Activated CD8-positive, alpha-beta T cell treated with anti-CD3 and anti-CD28 coated beads, Interleukin-2, amount 10 ng/mL, durations not matched to agents 7 days and 5 days (primary cell): ENCODE measurements at places on chromosomes 6 and 20. TPM values are rescaled to one million over a fixed set of nuclear protein-coding genes. Genes with fewer than 3 reads are reported as not detected.

DNA sequence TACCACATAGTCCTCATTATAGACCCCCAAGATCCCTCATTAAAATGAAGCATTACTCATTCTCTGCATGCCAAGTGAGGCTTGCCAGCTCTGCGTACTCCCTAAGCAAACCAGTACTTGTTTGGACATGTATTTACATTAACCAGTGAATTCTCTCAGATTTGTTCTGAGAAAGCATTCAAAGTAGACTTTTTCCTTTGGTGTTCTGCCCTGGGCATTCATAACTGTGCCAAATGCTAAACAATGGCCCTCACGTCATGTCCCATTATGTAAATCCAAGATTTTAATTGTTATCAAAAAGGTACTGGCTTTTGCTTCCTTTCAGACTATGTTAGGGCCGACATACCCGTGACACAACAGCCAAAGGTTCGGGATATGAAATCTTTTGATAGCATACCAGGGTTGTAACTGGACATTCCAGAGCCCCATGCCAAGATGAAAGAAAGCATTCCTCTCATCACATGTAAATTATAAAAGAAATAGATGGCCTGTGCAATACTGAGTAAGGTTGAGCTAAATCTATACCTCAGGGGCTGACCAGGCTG, 164.2 kb downstream of the ADAT2 start:
- H3K36me3 ChIP-seq, result no peaks in the 10 kb centered on the region
- DNase-seq, result no peak
- no peaks in the 10 kb centered on the region for H3K4me1 ChIP-seq
- H3K27me3 ChIP-seq, result no peaks in the 10 kb centered on the region

- H3K27me3 ChIP-seq, result no peaks in the 10 kb centered on the region
- no peak for DNase-seq
- H3K4me1 ChIP-seq, result no peaks in the 10 kb centered on the region
These were observed 464.8 kb upstream of the CDH4 start for GRCh38 chr20:60787276-60787675.

- no peak overlapping the region for H3K27ac ChIP-seq
- H3K4me3 ChIP-seq, result no peak overlapping the region
- no peaks in the 10 kb centered on the region for H3K4me1 ChIP-seq
- no peak for DNase-seq
These were observed 8.6 kb downstream of the BPIFB3 start for GRCh38 chr20:33062105-33062824.

DNA sequence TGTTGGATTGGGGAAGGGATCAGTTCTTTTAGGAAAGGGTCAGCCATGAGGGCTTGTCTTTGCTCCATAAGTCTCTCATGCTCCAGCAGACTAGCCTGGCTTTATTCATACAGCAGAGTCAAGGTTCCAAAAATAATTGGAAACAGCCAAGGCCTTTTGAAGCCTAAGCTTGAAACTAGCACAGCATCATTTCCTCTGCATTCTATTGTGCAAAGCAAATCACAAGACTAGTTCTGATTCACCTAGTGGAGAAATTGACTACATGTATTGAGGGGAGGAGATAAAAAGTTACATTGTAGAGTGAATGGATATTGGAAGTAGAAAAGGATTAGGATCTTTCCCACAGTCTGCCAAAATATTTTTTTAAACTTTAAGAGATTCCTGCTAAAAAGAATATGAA, 159.3 kb upstream of the PLCB4 start:
- H3K4me3 ChIP-seq, result no peak overlapping the region
- H3K27me3 ChIP-seq, result no peaks in the 10 kb centered on the region
- DNase-seq, result no peak
- H3K36me3 ChIP-seq, result no peaks in the 10 kb centered on the region
- H3K27ac ChIP-seq, result no peak overlapping the region

- H3K27ac ChIP-seq, result no peak overlapping the region
- no peak overlapping the region for H3K4me3 ChIP-seq
These were observed 7.2 kb downstream of the HLA-G start for GRCh38 chr6:29834564-29835436.

GRCh38 chr20:20275636-20276035, 92.3 kb upstream of the INSM1 start:
- no peak for DNase-seq
- H3K4me1 ChIP-seq, result no peaks in the 10 kb centered on the region
- H3K4me3 ChIP-seq, result no peak overlapping the region
- H3K27ac ChIP-seq, result no peak overlapping the region
- H3K36me3 ChIP-seq, result no peaks in the 10 kb centered on the region
- peaks cover 12% of the 10 kb centered on the region for H3K27me3 ChIP-seq

- no peaks in the 10 kb centered on the region for H3K27me3 ChIP-seq
- H3K4me1 ChIP-seq, result no peaks in the 10 kb centered on the region
- no peak for DNase-seq
- no peak overlapping the region for H3K27ac ChIP-seq
These were observed 741.9 kb upstream of the MARCKS start for GRCh38 chr6:113115196-113115595.

DNA sequence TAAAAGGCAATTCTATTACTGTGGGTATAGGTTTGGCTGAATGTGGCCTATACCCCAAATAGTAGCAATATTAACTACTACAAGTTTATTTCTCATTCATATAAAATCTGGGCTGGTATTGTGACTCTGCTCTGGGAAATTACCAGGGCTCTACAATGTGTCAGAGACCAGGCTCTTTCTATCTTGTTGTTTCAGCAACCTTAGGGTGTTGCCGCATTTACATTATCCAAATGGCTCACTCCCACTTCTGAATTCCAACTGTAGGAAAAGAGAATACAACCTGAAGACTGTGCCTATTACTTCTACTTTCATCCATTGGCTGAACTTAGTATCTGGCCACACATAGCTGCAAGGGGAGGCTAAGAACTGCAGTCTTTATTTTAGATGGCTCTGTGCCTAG, 106.7 kb upstream of the CENPW start:
- H3K4me3 ChIP-seq, result no peak overlapping the region
- H3K27me3 ChIP-seq, result no peaks in the 10 kb centered on the region
- no peak for DNase-seq

GRCh38 chr6:122714059-122714458, 65.5 kb upstream of the FABP7 start:
- peaks cover 2% of the 10 kb centered on the region for H3K4me1 ChIP-seq
- H3K4me3 ChIP-seq, result no peak overlapping the region
- no peak for DNase-seq
- H3K27me3 ChIP-seq, result peaks cover 9% of the 10 kb centered on the region
- no peaks in the 10 kb centered on the region for H3K36me3 ChIP-seq
- H3K27ac ChIP-seq, result no peak overlapping the region

DNA sequence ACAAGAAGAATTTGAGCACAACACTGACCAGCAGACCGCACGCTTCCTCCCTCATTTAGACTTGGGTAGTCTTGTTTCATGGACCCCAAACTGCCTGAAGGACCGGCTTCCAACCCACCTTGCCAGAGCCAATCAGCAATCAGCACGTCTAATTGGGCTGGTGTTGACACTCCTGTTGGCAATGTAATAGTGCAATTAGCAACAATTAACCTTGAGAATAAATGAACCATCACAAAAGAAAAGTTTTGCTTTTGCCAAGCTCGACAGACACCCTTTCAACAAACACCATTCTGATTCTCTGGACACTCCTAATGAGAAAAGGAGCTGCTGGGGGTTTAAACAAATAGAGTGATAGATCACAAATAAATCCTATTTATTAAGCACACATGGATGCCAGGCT, 61.0 kb downstream of the EDN3 start:
- H3K4me3 ChIP-seq, result no peak overlapping the region
- no peaks in the 10 kb centered on the region for H3K36me3 ChIP-seq
- DNase-seq, result no peak
- H3K27me3 ChIP-seq, result peaks cover 4% of the 10 kb centered on the region

- H3K27ac ChIP-seq, result no peak overlapping the region
- no peaks in the 10 kb centered on the region for H3K36me3 ChIP-seq
- H3K27me3 ChIP-seq, result no peaks in the 10 kb centered on the region
- H3K4me1 ChIP-seq, result no peaks in the 10 kb centered on the region
- no peak for DNase-seq
- H3K4me3 ChIP-seq, result no peak overlapping the region
These were observed 592.3 kb downstream of the PKHD1 start for GRCh38 chr6:51495096-51495495.

DNA sequence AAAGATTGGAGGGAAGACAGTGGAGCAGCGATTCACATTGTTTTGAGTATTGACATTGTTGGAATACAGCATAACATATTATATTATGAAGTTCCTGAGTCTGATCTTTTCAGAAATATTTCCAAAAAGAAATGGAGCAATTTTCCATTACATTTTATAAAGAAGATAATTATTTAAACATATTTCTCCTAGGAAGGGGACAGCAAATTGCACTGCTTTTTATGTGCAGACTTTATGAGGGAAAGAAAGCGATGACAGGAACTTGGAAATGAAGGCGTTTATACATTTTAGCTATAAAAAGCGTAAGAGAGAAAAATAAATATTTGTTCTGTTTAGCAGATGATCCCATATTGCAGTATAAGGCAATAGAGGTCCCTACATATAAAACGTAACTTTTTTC, 117.0 kb upstream of the EDN1 start:
- no peaks in the 10 kb centered on the region for H3K36me3 ChIP-seq
- no peaks in the 10 kb centered on the region for H3K4me1 ChIP-seq
- no peak for DNase-seq
- peaks cover 3% of the 10 kb centered on the region for H3K27me3 ChIP-seq
- no peak overlapping the region for H3K4me3 ChIP-seq

GRCh38 chr6:164208371-164208770, 793.9 kb downstream of the QKI start:
- H3K4me1 ChIP-seq, result no peaks in the 10 kb centered on the region
- DNase-seq, result no peak
- H3K27me3 ChIP-seq, result no peaks in the 10 kb centered on the region
- no peak overlapping the region for H3K4me3 ChIP-seq
- no peaks in the 10 kb centered on the region for H3K36me3 ChIP-seq
- H3K27ac ChIP-seq, result no peak overlapping the region

GRCh38 chr20:43653966-43654365, 12.9 kb upstream of the MYBL2 start:
- H3K4me1 ChIP-seq, result peaks cover 9% of the 10 kb centered on the region
- H3K27ac ChIP-seq, result no peak overlapping the region
- H3K4me3 ChIP-seq, result no peak overlapping the region
- no peaks in the 10 kb centered on the region for H3K36me3 ChIP-seq
- DNase-seq, result no peak

GRCh38 chr6:75386050-75386770, 101.6 kb upstream of the TMEM30A start:
- no peaks in the 10 kb centered on the region for H3K4me1 ChIP-seq
- no peak overlapping the region for H3K27ac ChIP-seq
- no peak for DNase-seq
- peaks cover 14% of the 10 kb centered on the region for H3K27me3 ChIP-seq

- no peak overlapping the region for H3K27ac ChIP-seq
- H3K27me3 ChIP-seq, result no peaks in the 10 kb centered on the region
- H3K36me3 ChIP-seq, result no peaks in the 10 kb centered on the region
- no peak for DNase-seq
- H3K4me1 ChIP-seq, result no peaks in the 10 kb centered on the region
- no peak overlapping the region for H3K4me3 ChIP-seq
These were observed 39.5 kb upstream of the BEND3 start for GRCh38 chr6:107154801-107155160.

- H3K27me3 ChIP-seq, result no peaks in the 10 kb centered on the region
- H3K4me3 ChIP-seq, result no peak overlapping the region
- H3K36me3 ChIP-seq, result peaks cover 53% of the 10 kb centered on the region
- H3K4me1 ChIP-seq, result peaks cover 27% of the 10 kb centered on the region
These were observed 36.9 kb downstream of the ASXL1 start for GRCh38 chr20:32395066-32395465.

DNA sequence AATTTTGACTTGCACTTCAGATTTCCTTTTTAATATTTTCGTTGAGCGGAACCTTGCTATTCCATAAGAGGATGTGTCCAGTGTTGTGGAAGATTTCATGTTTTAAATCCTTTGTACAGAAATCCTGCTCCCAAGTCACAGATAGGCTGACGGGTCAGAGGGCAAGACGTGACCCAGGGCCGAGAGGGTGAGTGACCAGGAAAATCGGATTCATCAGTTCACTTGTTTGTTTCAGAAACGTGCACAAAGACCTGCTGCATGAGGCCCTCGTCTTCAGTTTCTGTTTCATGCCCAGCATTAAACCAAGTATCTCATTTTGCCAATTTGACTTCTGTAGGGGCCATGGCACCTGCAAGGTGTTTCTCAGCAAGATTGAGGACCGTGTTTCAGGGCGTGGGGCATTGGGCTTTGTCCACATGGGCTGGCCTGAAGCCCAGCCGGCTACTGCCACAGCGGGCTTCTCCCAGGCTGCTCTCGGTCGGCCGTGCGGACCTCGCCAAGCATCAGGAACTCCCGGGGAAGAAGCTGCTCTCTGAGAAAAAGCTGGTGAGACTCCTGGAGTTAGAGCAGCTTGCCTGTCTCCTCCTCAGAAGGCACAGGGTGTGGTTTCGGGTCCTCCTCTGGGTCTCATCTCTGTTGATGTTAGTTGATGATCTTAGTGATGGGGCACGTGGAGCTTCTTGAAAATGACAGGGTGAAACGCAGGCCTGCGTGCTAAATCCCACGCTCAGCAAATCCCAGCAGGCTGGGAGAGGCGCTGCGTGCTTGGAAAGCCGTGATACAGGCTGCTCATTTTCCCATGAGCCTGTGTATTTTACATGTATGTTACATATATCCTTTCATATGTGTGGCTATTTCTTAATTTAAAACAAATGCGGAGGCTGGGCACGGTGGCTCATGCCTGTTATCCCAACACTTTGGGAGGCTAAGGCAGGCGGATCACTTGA, 10.5 kb downstream of the MTG2 start:
- no peak overlapping the region for H3K27ac ChIP-seq
- H3K4me1 ChIP-seq, result peaks cover 16% of the 10 kb centered on the region
- no peak for DNase-seq
- H3K36me3 ChIP-seq, result peaks cover 24% of the 10 kb centered on the region
- H3K4me3 ChIP-seq, result no peak overlapping the region

GRCh38 chr20:15185913-15186312, 848.5 kb upstream of the FLRT3 start:
- H3K27me3 ChIP-seq, result no peaks in the 10 kb centered on the region
- H3K4me1 ChIP-seq, result no peaks in the 10 kb centered on the region
- H3K27ac ChIP-seq, result no peak overlapping the region
- H3K4me3 ChIP-seq, result no peak overlapping the region
- DNase-seq, result no peak

Gene HAO1
- not detected for total RNA-seq

Gene ACSS1
- total RNA-seq, result 42.5 TPM

Gene VWA7
- 6.4 TPM for total RNA-seq

Gene NFATC2
- total RNA-seq, result 53.5 TPM

Gene NOX3
- total RNA-seq, result not detected

Gene C2
- total RNA-seq, result 0.87 TPM

Gene GLP1R
- total RNA-seq, result not detected

Gene DAAM2
- total RNA-seq, result not detected

Gene LTB
- 618 TPM for total RNA-seq

Gene SOX4
- 0.71 TPM for total RNA-seq

Gene NEURL2
- total RNA-seq, result 1.1 TPM

Gene CPXM1
- 0.11 TPM for total RNA-seq

Gene SYNDIG1
- total RNA-seq, result not detected

Gene HDAC2
- total RNA-seq, result 66.8 TPM

Gene STX11
- 13.9 TPM for total RNA-seq

Gene ADGRF4
- not detected for total RNA-seq
